ENCODE measurements at places on chromosomes 7 and 10.
A peak's percentile ranks its signal among the peaks of the same experiment; 100 is the strongest.

GRCh38 chr10:97718178-97718577 is 4.6 kb downstream of the MARVELD1 start:
- peak; percentile 39 for DNase-seq

DNA sequence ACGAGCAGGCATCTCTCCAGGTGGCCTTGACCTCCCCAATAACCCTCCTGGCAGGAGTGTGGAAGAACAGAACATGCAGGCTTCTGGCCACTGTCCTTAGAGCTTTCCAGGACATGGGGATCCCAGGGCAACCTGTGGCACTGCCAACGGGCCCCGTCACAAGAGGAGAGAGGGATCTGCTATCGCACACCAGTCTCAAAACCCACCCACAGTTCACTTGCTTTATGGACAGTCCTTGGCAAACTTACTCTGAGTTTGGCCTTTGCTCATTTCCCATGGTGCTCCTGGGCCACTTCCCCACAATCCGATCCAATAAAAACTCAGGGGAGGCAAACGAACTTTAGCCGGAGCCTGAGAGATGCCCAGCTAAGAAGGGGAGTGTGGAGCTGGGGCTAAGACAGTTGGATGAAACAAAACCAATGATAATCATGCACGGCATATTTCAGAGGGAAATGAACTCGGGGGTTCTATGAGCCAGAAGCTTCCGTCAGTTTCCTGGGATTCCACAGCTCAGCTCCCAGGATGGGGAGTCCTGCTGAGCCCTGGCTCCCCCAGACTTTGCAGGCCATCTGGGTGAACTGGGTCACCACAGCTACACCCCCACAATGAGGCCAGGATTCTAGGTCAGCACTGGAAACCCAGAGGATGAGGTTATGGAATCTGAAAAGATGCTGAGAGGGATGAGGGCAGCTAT is 158.4 kb downstream of the NEURL1 start:
- DNase-seq: peak; percentile 38

DNA sequence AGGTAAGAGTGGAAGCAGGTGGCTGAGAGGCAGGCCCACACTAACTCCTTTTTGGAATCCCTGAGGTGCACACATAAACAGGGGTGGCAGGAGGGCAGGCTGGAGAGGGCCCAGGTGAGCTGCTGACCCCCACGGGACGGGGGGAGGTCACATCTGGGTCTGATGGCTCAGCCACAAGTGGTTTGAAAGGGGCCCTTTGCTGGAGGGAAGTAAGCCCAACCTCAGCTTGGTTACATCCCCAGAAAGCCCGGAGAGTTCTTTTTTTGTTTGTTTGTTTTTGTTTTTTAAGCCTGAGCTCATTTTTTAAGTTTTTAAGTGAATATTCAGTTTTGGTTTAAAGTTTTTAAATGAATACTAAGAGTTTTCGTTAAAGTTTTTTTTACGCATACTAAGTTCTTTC is 72.8 kb upstream of the CUX1 start:
- no peak for DNase-seq

GRCh38 chr10:32073659-32074058 is 17.4 kb upstream of the KIF5B start:
- no peak for DNase-seq

DNA sequence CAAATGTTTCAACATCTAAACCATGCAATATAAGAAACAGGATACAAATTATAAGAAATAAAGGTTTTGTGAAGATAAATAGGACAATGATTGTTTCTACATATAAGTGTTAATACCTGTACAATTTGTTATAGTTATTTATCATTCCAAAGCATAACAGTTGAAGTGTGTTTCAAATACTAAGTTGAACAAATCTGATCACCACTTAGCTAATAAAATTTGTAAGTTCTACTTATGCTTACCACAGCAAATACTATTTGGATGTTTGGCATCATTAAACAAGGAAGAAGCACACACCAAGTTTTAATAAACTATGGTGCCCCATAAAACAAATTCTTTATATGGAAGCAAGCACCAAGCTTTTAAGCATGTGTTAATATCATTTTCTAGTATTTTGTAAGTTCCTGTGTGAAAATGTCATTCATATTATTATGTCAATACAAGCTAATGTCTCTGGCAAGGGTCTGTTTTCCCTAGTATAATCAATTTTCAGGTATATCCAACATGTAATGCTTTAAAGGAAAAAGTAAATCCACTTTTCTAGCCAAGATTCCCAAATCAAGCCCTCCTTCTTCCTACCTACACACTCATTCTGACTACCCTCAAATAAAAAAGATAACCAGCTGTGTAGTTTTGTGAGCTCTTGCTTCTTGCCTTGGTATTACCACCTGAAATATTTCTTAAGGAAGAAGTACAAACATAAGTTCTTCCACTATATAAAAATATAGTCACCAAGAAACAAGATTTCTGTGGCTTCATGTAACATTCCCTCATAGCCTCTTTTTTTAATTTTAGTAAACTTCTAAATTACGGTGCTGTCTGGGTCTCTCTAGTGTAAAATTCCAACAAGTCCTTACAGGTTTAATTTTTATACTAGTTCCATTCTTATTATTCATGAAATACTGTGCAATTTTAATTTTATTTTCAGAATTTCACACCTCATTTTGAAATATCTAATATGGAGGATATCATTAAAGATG is 9.2 kb downstream of the SKAP2 start:
- no peak for DNase-seq

Measured in amygdala (tissue), 56 donors.